ENCODE measurements at places on chromosomes 11 and 22.

DNA sequence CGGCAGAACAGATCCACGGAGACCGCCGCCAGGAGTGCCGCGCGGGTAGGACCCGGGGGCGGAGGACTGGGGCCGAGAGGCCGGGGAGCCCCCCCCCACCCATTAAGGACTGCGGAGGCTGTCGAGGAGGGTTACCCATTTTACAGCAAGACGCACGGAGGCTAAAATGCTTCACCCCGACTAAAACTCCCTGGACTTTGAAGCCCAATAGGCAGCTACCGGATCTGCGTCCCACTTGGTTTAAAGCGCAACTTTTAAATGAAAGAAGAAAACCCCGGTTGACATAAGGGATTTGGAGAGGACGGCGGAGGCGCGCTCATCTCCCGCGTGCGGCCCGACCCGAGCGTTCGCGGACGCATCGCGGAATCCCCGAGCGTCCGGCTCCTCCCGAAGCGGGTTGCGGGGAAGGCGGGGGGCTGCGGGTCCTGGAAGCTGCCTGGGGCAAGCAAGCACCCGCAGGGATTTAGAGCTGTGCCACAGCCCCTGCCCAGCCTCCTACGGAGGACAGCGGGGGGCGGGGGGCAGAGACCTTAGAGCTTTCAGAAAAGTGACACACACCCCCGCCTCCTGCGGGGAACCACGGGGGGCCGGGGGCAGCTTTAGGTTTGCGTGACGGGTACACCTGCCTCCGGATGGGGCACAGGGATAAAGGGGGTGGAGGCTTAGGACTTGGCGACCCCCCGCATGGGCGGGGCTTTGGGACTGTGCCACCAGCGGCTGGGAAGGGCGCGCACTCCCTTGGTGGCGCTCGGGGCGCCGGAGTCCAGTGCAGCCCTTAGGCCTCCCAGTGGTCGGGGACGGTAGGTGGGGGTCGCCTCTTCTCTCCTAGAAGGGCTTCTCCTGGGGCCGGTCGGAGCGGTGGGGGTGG, 760 bp upstream of the CELSR1 start:
- DNase-seq: no peak

DNA sequence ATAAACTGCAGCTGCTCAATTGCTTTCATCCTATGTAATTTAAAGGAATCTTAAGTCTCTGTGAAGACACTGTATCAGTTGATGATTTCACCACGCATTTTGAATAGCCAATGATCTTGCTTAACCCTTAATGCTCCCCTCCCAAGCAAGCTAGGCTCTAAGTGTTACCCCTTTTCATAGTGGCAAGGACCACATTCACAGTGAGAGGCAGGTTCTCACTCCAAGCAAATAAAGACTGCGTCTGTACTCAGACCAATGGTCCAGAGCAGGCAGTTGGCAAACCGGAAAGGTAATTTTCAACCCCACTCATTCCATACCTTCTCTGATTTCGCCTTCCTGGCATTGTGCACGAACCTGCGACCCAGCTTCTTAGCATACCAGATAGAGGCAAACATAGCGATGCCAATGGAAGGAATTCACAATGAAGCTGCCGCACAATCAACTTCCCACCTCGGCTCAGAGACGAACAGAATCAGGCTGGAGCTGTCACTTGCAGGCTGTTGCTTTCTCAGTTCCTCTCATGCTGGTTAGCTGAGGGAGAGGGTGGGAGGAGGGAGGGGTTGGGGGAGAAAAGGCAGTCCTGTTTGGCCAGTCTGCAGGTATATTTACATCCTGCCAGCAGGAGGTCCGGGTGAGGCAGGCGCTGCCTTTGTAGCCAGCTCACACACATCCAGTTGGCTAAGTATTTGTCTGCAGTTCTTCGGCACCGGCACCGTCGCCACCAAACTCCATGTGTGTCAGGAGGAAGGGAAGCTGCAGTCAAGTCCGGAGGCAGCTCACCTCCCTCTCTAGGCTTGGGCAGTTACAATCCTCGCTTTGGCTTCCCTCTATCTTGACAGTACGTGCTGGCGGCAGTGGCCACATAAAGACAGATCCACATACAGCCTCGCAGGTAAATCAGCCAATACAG, 1151.2 kb upstream of the CCDC90B start:
- DNase-seq: peak; percentile 3

GRCh38 chr11:128604723-128605122, 17.4 kb upstream of the ETS1 start:
- DNase-seq: no peak

DNA sequence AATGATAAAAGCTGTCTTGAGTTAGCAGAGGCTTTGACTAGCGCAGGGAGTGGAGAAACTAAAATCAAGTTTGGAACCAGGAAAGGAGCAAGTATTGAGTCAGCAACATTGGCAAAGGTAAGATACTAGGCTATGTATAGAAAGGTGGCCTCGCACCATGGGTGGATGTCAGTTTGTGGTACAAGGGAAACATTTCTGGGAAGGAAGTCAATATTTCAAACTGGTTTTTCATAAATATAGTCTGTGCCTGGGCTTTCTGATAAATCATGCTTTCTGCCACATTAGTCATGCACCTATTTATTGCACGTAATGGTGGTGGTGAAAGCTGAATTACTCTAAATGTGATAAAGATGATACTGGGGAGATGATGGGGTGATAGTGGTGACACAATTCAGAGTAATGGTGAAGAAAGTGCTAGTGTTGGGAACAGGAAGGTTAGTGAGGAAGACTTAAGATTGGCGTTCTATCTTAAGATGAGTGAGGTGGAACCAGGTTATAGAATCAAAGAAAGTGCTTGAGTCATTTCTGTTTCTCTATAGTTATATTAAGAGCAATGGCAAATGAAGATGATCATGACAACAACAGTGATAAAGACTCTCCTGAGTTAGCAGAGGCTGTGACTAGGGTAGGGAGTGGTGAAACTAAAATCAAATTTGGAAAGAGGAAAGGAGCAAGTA, 729.0 kb downstream of the FAM181B start:
- DNase-seq: no peak

GRCh38 chr11:38498721-38499120, 1900.7 kb upstream of the RAG2 start:
- no peak for DNase-seq

- no peak for DNase-seq
Measured at GRCh38 chr11:118415739-118416068, 14.3 kb downstream of the ATP5MG start.

DNA sequence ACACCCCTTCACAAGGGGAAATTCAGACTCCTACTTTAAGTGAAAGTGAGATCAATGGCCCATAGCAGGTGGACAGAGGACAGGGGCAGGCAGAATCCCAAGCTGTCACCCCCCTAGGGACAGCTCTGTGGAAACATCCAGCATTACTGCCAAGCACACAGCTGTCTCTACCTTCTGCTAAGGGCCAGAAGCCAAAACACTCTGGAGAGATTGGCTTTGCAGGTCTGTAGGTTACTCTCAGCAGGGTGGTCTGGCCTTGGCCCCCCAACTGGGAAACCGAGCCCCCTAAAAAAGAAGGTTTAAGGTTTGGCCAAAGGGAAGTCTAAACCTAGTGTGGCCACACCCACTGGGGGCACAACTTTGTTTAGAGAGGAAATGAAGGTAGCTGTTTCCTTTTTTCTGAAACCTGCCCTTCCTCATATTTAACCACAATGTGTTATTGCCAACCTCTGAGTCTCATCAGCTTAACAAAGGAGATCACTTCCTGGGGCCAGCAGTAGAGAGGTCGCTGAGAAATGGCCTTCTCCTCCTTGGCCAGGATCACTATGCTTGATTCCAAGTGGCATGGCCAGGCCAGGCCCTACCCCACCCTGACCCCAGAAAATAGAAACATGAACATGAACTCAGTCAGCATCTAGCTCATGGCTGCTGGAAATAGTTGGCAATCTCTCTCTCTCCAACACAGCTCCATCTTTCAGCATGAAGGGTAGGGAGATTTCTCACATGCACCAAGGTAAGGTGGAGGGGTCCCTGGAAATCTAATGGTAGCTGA, 25.9 kb upstream of the SCARF2 start:
- DNase-seq: no peak

- no peak for DNase-seq
Measured at GRCh38 chr11:5618807-5619206, 6.0 kb upstream of the TRIM34 start.

DNA sequence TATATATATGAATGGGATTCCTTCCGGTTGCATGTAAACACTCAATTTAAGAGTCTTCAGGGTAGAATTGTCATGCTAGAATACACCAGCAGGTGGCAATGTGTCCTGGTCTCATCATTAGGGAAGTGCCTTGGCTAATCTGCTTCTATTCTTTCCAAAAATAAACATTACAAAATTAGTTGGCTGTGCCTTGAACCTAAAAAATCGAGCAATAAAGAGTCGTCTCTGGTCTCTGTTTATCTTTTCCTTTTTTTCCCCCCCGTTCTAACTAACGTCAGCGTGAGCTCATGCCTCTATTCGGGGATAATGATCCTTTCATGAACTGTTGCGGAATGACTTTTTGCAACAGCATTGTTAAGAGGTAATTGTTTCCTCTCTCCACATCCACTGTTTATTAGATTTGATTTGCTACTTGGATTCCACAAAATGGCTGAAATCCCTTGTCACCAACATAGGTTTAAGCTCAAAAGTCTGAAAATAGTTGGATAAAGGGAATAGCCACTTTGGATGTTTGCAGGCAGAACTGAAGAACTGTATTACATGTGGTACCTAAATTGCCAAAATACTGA, 1.2 kb upstream of the ARHGEF12 start:
- DNase-seq: peak; percentile 69

DNA sequence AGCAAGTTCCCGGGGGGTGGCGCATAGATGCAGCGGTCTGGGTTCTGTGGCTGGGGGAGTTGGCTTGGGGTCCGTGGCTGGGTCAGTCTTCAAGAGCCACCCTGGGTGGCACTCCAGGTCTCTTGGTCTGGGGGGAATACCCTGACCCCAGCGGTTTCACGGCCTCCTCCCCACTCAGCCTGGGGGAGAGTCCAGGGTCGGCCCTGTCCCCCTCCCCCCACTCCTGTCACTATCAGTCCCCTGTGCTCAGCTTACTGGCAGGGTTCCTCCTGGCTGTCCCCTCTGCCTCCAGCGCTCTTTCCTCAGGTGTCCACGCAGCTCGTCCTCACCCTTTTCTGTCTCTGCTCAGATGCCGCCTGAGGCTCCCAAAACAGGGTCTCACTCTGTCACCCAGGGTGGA, 68.5 kb upstream of the PARVG start:
- no peak for DNase-seq

- no peak for DNase-seq
Measured at GRCh38 chr11:61194981-61195695, 8.2 kb upstream of the PGA3 start.

DNA sequence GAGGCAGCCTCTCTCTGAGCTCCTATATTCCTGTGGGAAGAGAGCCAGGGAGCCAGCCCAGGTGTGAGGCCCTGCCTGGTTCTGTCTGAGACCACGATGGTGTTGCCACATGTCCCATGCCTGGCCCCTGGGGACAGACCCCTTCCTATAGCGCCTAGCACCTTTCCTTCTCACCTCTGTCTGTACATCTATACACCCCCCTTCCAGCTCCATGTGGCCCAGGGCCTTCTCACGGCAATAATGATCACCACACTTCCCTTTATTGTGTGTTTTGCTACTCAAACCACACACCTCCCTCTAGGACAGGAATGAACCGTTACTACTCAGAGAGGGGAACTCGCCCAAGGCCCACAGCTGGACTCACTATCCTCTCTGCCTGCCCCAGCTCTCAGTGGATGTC, 12.8 kb downstream of the CD82 start:
- no peak for DNase-seq

- DNase-seq: no peak
Measured at GRCh38 chr11:1560649-1561251, 11.3 kb downstream of the DUSP8 start.

GRCh38 chr22:35930933-35931332, 97.7 kb downstream of the RBFOX2 start:
- peak; percentile 24 for DNase-seq

- no peak for DNase-seq
Measured at GRCh38 chr11:11143849-11144248, 209.2 kb downstream of the CSNK2A3 start.

GRCh38 chr11:70055444-70055843, 22.7 kb upstream of the ANO1 start:
- no peak for DNase-seq

GRCh38 chr22:35993048-35993714, 35.4 kb downstream of the RBFOX2 start:
- DNase-seq: no peak

DNA sequence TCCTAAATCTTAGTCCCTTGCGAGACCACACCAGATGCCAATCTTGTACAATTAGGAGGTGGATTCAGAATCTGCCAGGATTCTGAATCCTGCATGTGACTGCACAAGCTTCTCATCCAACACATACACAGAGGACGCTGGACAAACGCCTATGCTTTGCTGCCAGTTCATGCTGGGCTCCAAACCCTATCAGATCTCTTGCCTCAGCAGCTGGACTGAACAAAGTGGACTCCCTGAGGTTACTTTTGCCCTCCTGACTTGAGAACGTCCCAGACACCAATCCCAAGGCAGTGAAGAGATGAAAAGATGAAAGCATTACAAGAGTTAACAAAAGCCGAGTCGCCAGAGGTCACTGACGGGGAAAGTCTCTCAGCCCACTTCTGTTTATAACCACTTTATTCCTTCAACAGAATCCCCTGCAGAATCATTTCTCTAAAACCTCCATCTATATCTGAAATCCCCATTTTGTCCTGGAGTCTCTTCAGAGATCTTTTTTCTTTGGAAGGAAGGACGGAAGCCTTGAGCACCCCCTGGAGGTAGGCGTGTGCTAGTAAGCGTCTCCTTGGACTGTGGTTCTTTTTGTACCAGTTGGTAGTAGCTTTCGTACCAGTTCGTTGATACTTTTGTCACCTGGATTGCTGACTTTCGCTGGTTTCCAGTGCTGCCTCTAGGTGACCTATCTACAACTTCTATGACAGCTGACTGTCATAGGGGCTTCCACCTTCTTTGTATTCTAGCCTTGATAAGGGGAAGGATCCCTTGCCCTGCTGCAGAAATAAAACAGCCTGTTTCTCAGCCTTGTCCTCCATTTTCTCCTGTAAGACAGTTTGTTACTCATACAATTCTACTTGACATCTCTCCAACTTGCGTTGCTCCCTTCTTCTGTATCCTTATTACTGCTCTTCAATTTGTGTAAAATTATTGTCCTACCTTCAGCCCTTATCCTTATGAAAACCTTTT, 26.1 kb upstream of the EED start:
- peak; percentile 76 for DNase-seq

GRCh38 chr11:113261709-113262475, 52.5 kb upstream of the TTC12 start:
- no peak for DNase-seq

DNA sequence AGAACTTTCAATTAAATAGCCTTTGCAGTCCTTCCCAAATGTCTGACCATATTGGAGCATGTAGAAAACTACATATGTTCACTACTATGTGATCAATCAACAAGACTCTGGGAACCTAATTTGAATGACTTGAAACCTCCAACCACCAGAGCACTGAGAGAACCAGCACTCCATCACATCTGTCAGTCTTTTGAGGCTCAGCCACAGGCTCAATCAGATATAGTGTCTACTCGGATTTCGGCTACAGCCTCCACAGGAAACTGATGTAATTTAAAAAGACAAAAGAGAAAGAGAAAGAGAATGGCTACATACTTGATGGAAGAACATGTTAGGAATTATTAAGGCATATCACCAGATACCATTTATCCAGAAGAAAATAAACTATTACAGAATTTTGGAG, 859.0 kb downstream of the FAM181B start:
- DNase-seq: peak; percentile 44

All from GM12878 (cell line).